Left kidney (tissue), 8 donors: ENCODE measurements at places on chromosomes 3 and 15.

- DNase-seq: peak; percentile 33
Measured at GRCh38 chr15:63834500-63835210, 907 bp upstream of the HERC1 start.

DNA sequence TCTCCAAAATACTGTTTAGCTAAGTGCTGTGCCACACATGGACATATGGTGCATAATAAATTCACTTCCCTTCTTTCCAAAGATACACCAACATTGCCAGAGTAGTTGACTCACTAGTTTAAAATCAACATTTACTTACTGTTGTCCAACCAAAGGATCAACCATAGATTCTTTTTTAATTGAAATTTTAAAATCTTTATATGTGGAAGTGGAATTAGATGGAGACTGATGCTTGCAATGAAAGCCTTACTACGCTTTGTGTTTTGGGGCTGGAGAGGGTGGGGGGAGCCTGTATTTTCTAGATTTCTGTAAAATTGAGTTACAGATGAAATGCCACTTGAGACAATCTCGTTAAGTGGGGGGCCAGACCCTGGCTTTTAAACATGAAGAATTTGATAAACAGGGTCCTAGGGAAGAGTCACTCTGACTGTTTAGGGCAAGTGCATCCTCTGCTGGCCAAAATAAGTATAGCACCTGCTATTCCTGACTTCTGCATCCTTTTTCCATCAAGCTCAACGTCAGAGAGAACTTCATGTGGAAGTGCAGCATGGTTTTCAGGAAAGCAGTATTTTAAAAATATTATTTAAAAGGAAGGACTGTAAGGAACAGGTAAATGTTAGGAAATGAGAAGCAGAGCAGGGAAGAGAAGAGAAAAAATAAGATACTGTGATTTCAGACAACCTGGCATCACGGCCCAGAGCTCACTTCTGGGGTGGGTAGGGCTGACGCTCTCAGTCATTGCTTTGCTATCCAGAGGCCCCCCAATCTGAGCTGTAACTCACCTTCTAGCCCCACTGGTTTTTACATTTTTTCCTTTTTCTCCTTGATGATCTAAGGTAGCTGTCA lies 76.7 kb downstream of the BOC start:
- DNase-seq: peak; percentile 81

DNA sequence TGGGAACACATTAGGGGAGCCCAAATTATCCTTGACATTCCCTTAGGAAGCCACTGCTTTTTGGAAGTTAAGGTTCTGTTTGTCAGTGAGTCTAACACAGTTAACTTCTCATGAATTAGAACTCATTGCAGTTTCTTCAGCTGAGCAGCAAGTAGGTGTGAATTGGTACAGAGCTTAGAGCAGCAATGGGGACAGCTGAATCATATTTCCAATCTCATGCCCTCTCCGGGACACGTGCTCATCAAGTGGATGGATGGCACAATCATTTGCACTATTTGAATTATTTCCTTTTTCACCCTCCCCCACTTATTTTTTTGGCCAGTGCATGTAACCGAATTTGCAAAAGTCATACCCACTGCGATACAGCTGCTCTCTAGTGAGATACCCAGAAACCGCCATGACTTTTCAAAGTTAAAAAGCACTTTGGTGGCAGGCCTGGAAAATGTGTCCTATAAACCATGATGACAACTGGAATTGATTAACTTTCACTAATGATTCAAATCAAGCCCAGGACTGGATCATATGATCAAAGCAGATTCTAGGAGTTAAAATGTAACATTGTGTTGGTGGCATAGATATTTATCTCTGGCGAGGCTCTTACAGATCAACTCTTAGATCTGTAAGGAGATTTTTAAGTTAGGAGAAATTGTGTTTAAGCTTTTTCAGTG lies 76.4 kb downstream of the EBLN2 start:
- no peak for DNase-seq

DNA sequence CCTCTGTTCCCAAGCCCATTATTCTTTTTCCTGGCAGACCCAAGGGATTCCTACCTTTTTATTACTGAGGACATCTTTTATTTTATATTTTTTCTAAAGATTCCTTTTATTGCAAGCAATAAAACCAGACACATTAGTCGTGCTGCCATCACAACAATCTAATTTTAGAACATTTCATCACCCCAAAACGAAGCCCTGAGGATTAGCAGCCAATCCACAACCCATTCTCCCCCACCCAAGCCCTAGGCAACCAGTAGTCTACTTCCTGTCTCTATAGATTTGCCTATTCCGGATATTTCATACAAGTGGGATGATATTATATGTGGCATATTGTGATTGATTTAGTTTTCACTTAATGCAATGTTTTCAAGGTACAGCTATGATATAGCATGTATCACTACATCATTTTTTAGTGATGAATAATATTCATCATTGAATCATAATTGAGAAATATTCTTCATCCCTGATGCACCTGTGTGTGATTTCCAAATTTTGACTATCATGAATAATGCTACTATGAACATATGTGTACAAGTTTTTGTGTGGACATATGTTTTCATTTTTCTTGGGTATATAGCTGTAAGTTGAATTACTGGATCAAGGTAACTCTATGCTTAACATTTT lies 65.7 kb downstream of the IL1RAP start:
- DNase-seq: no peak

DNA sequence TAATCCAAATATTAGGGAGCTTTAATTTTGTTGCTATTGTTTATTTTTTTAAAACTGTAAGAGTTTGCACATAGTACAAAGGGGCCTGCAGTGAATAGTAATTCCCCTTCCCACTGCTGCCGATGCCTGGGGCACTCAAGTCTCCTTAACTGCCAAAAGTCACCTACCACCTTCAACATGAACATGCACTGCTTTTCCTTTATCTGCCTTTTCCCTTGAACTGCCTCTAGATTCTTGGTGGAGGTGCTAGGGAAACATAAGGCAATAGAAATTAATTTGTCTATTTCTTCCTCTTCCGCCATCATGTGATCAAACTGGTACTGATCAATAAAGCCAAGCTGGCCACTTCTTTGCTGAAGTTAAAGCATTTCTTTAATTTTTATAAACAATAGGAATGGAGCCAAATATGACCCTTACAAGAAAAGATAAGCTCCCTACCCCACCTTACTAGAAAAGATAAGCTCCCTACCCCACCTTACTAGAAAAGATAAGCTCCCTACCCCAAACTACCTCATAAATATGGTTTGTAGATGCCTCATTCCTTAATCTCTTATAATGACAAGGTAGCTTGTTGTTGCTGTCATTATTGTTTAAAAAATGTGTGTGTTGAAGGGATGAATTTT lies 17.4 kb upstream of the ACAP2 start:
- no peak for DNase-seq

DNA sequence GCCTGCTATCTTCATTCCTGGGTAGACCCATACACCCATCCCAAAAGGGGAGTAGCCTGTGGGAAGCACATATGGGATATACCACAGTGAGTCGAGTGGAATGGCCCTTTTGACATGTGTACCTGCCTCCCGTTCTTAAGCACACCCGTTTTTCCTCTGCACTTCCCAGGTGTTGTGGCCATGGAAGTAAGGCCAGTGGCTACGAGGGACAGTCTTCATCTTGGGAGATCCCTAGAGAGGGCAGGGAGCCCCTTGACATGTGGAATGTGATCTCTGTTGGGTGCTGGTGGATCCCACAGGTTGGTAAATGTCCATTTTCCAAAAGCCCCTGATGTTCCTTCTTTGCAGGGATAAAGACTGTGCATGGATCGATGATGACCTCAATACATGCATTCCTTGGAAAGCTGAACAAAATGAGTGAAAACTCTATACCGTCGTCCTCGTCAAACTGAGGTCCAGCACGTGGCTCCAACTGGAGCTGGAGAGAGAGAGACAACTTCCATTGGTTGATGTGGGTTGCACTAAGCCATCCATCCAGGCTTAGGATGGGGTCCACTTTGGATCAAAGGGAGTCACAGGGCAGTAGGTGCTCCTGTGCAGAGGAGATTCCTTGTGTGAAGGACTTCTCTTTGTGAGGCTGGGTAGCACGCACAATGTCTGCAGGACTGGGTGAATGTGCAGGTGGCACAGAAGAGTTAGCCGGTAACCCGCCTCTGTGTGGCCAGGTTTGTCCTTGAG lies 136.8 kb downstream of the SNRPN start:
- DNase-seq: no peak

GRCh38 chr3:129650256-129650872 lies 43.9 kb upstream of the PLXND1 start:
- DNase-seq: peak; percentile 68

- DNase-seq: peak; percentile 42
Measured at GRCh38 chr3:33883951-33884561, 85.6 kb downstream of the PDCD6IP start.

- DNase-seq: no peak
Measured at GRCh38 chr15:83249030-83249343, 35.5 kb downstream of the BNC1 start.

DNA sequence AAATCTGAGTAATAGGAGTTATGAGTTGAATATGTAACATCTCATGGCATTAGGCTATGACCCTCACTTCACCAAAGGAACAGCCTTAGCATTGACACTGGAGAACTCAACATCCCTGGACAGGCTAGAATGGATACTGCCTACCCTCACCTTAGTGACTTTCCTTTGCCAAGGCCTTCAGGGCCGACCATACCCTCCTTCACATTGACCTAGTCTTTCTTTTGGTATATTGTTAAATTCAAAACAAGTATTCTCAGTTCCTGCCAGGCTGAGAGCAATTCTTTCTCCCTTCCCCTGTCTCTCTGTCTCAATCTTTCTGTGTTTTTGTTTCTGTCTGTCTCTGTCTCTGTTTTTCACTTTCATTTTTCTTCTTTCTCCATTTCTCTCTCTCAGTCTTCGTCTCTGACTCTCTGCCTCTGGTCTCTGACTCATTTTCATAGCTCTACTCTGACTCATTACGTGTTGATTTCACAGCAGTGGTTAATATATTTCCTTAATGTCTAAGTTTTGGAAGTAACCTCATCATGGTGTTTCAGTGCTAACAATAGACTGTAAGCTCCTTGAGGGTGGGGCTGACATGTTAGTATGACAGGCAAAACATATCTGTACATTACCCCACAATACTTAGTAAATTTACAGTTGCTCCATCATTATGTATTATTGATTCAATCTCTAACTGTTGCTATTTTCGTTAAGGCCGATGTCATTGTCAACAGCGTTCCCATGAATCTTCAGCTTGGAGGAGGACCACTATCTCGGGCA lies 32.5 kb downstream of the PARP15 start:
- DNase-seq: no peak

- DNase-seq: no peak
Measured at GRCh38 chr3:99850608-99851007, 32.9 kb downstream of the CMSS1 start.

DNA sequence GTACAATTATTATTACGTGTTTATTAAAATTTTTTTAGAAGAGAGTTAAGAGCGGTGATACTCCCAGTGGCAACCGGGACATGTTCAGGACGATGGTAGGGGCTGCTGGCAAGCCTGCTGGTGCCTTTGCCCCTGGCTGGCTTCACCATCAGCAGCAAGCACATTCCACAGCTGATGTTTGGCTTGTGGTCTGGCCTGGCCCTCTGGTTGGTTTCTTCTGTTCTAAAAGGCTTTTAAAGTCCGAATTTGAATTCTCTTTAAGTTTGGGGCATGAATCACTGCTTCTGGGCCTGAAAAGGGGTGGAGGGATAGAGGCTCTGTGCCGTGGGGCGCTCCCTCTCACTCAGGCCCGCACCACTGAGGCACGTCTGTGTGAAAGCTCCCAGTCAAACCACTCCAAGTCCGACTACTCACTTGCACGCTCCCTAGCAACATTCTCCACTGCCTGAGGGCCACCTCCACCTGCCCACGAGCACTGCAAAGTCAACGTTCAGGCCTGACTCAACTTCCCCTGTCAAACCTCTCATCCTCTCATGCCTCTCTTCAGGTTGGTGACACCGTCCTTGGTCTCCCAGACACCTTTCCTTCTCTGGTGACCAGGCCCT lies 10.1 kb downstream of the ITGA11 start:
- no peak for DNase-seq

- no peak for DNase-seq
Measured at GRCh38 chr3:79414806-79415205, 353.0 kb downstream of the ROBO1 start.

GRCh38 chr15:23857028-23857641 lies 170.0 kb upstream of the NDN start:
- peak; percentile 55 for DNase-seq

DNA sequence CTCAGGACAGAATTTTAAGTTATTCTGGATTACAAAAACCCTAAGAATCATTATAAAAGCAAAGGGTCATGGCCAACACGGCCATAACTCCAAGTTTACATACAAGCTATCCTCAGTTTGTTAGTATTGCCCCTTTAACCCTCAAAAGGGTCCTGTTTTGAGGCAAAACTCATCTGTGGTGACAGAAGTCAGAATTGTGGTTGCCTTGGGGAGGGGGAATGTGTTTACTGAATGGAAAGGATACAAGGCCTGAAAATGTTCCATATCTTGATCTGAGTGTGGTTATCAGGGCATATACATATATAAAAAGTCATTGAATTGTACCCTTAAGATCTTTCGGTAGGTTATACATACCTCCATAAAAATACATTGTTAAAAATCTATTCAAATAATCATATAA lies 2.1 kb downstream of the SFMBT1 start:
- no peak for DNase-seq

DNA sequence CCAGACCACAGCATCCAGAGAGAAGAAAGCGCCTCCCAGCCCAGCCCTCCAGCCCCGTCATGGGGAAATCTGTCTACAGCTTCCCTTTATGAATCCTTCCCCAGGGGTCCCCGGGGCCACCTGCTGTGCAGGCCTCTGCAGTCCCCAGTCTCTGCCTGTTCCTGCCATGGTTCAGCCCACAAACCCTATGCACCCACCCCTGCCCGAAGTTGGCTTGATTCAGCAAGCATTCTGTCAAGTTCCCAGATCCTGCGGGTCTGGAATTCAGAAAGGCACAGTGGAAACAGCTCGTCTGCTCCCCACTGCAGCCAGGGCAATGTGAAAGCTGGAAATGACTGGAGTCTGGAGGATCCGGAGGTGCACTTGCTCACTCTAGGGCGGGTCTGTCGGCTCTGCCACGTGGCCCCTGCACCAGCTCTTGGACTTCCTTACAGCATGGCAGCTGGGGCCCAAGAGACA lies 2.9 kb upstream of the OCA2 start:
- no peak for DNase-seq
